NCI-H524 (cell line): ENCODE measurements at places on chromosomes 7 and 10.

- DNase-seq: no peak
These were observed 414.2 kb upstream of the GALNT17 start for GRCh38 chr7:70717553-70718329.

- no peak for DNase-seq
These were observed 3.2 kb downstream of the PARP12 start for GRCh38 chr7:140059273-140060242.

DNA sequence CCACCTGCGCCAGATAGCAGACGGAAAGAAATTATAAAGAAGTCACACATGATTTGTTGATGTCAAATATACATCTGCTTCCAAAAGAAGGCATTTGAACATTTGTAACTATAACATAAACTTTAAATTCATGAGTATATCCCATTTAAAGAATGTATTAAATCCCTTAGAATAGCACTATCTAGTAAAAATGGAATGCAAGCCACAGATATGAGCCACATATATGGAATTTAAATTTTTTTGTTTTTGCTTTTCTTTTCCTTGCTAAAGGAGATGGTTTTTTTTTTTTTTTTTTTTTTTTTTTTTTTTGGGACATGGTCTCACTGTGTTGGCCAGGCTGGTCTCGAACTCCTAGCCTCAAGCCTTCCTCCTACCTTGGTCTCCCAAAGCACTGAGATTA is 730.8 kb downstream of the PHTF2 start:
- DNase-seq: no peak

DNA sequence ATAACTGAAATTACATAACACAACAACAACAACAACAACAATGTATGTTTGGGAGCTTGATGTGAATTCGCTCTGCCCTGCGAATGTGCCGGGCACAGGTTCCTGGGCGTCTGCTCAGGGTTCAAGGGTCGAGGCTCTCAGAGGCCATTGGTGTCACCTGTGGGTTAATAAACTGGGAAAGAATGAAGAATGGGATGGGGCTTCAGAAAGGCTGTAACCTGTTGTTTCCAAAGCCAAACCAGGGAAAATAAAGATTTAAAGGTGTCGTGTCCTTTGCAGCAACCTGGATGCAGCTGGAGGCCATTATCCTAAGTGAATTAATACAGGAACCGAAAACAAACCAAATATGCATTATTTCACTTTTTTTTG is 17.3 kb upstream of the KLRG2 start:
- no peak for DNase-seq

DNA sequence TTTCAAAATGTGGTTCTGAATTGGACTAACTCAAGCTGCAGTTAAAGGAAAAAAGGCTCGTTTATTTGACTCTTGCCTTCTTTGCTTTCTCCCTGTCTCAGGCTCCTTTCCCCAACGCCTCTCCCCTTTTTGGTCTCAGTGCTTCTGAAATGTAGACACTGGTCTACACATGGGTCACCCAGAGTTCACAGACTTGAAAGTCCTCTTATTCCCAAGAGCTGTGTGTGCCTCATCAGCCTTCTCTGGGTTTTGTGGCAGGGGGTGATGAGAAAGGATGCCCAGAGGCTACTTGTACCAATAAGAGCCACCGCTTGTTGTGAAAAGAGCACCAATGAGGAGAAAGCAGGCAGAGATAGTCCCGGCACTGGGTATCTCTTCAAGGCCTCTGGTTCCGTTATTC is 125.7 kb downstream of the BICC1 start:
- no peak for DNase-seq
